ENCODE measurements at places on chromosomes 3 and 15. TPM values are rescaled to one million over a fixed set of nuclear protein-coding genes. Genes with fewer than 3 reads are reported as not detected.

Gene LTF
- total RNA-seq, result 0.26 TPM

Gene ACTRT3
- 1.0 TPM for total RNA-seq

Gene TRAT1
- total RNA-seq, result not detected

Gene IRAK2
- total RNA-seq, result 61.1 TPM

Gene CELSR3
- total RNA-seq, result 0.22 TPM

Gene P2RY1
- 1.1 TPM for total RNA-seq

Gene MUC20
- total RNA-seq, result 0.34 TPM

Gene RGMA
- total RNA-seq, result not detected

All from dermis lymphatic vessel endothelial cell (primary cell).